CD4-positive, alpha-beta T cell treated with Interleukin-4 for 4 hours (primary cell): ENCODE measurements at places on chromosomes 2 and 18.

- DNase-seq: no peak
Observed at GRCh38 chr2:154600927-154601494, 97.5 kb upstream of the KCNJ3 start.

- no peak for DNase-seq
Observed at GRCh38 chr2:29227935-29228675, 112.9 kb downstream of the CLIP4 start.

GRCh38 chr18:49731860-49732311, 81.4 kb downstream of the ACAA2 start:
- DNase-seq: no peak

DNA sequence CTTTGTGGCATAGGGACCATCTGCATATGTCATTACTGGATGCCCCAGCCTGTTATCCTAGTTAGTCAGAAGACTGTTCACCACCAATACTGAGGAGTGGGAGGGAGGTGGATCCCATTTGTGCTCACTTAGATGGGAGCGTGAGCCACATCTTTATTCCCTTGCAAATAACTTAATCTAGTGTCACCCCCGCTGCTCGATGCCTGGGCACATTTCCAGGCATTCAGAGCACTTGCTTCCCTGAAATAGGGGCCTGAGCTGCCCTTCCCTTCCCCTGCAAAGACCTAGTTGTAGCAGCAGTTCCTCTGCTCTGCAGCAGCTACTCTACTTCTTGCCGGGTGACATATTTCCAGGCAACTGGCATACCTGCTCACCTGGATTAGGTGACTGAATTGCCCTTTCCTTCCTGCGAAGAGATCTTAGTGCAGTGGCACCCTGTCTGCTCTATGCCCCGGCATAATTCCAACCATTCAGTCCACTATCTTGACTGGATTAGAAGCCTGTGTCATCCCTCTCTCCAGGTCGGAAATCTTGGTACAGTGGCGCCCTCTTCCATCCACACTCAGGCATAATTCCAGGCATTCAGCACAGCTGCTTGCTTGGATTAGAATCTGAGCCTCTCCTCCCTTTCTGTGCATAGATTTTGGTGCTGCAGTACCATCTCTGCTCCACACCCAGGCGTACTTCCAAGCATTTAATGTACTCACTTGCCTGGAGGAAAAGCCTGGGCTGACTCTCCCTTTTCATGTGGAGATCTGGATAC, 1389.1 kb upstream of the TMEFF2 start:
- no peak for DNase-seq

- no peak for DNase-seq
Observed at GRCh38 chr2:227870710-227871374, 589 bp upstream of the DAW1 start.

GRCh38 chr2:237345411-237345810, 68.6 kb downstream of the COL6A3 start:
- no peak for DNase-seq

GRCh38 chr2:20414806-20415205, 32.1 kb upstream of the RHOB start:
- no peak for DNase-seq

DNA sequence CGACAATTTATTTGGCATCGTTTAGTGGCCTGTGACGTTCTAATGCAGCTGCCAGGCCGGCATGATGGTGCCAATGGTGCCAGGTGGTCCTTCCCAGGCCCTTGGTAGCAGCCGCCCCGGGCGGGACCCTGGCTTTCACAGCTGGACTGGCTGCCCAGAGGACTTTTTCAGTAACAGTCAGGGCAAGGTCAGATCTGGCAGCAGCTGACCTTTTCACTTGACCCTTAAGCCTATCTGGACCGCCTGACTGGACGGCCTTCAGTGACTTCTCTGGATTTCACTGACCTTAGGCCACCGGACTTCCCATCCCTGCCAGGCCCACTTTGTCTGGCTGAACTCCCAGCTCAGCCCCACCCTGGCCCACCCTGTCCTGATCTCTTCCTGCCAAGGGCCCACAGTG, 15.9 kb downstream of the TRIB2 start:
- DNase-seq: no peak

DNA sequence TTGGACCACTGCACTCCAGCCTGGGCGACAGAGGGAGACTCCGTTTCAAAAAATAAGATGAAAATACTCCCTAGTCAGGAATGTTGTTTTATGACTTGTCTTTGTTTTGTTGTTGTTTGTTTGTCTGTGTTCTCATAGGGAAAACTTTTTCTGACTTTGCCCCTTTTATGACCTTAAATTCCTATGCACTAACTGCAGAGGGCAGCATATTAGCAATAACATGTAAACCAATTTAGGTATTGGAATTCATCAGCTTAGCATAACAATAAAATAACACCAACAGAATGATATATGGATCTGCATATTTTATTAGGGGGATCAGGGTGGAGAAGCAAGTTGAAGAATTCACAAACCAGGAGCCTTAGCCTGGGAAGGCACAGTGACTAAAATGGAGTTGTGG, 631.5 kb downstream of the SUCLG1 start:
- DNase-seq: no peak

GRCh38 chr2:18560797-18561085, 288 bp upstream of the RDH14 start:
- DNase-seq: no peak

- DNase-seq: no peak
Observed at GRCh38 chr2:128271911-128272600, 46.6 kb downstream of the HS6ST1 start.

DNA sequence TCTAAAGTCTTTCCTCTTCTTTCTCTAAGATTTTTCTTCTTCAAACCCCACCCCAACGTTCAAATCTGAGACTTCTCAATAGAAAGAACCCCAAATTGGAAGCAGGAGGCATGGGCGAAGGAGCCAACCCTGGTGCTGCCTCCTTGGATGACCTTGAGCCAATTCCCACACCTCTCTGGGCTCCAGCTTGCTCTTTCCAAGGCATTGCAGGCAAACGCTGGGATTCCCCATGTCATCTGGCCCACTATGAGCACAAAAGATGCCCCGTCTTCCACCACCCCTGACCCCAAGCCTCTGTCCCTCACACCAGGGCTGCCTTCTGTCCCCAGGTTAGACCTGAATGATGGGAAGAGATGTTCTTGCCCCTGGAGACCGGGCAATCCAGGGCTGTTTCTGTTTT, 57.0 kb downstream of the TTC32 start:
- DNase-seq: no peak

GRCh38 chr2:160868891-160869290, 291.3 kb upstream of the TANK start:
- no peak for DNase-seq

- no peak for DNase-seq
Observed at GRCh38 chr2:23745726-23746105, 181.2 kb downstream of the ATAD2B start.

- no peak for DNase-seq
Observed at GRCh38 chr2:197628043-197628500, 47.3 kb downstream of the RFTN2 start.

DNA sequence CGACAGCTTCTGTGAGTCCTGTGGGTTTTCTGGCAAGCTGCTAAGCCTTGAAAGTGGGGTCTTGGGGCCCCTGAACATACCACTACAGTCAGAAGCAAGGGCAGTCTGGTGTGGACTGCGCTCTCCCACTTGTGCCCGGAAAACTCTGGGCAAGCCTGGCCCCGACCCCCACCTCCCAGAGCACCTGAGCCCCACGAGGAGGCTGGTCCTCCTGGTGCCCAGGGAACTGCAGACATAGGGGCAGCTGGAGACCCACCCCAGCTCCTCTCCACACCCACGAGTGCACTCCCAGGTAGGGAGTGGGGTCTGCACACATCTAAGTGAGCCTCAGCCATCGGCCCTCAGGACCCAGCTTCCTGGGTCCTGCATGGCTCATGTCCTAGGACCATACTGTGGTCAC, 16.2 kb upstream of the GPC1 start:
- DNase-seq: no peak

GRCh38 chr2:214310319-214310718, 100.5 kb upstream of the VWC2L start:
- no peak for DNase-seq

GRCh38 chr2:133439565-133439920, 128.7 kb downstream of the NCKAP5 start:
- no peak for DNase-seq

GRCh38 chr18:76491776-76492668, 3.0 kb downstream of the ZNF516 start:
- DNase-seq: no peak

- DNase-seq: no peak
Observed at GRCh38 chr2:185128996-185129395, 530.7 kb downstream of the ZNF804A start.

- no peak for DNase-seq
Observed at GRCh38 chr18:29259838-29260237, 1082.9 kb upstream of the CDH2 start.

DNA sequence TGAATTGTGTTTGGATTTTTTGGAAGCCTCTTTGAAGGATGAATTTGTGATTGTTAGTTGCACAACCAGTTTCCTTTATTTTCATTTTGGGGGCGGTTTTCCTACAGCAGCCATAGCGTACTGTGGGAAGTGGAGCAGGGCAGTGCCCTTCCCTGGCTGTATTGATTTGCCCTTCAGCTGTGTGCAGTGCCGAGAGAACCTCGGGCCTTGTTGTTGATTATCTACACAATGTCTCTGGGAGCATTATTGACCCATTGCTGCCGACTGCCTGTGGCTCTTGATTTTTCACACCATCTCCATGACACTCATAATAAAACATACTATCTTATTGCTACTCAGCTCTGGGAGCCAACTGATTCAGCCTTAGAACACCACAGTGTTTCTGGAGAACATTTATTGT, 162.2 kb upstream of the BOD1L2 start:
- no peak for DNase-seq

DNA sequence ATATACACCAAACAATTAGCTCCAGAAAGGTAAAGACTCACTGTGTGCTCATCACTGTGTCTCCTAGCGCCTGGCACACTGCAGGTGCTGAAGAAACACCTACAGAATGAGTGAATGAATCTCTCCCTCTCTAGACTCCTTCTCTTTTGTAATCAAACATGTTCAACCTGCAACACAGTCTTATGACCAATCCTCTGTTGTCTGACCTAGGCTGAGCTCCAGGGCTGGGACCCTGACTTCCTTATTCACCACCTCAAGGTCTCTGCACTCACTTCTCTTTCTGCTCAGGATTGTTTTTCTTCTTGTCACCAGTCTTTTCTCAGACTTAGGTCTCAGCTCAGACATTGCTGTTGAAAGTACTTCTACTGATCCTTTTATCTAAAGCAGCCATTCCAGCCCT, 9.8 kb downstream of the CKAP2L start:
- no peak for DNase-seq

GRCh38 chr2:158776231-158776630, 18.9 kb upstream of the DAPL1 start:
- DNase-seq: no peak

GRCh38 chr2:71455741-71456569, 2.6 kb downstream of the DYSF start:
- DNase-seq: no peak

- no peak for DNase-seq
Observed at GRCh38 chr18:34911661-34912384, 129.4 kb upstream of the MAPRE2 start.

GRCh38 chr2:186806591-186806990, 42.4 kb downstream of the ZSWIM2 start:
- DNase-seq: no peak

DNA sequence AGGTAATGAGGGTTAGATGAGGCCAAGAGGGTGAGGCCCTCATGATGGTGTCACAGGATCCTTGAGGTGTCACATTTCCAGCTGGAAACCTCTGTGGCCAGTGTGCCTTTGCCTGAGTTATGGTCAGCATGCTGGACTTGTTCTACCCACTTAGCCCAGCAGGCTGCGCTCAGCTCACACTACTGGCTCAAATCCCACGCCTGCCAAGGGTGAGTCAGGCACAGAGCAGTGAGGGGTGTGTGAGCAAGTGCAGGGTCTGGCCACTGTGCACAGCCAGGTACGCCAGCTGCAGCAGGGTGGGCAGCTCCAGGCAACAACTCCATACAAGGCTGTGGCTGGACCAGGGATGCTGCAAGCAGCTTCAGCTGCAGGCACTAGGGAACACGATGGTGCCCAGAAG, 616.6 kb upstream of the FSHR start:
- no peak for DNase-seq

DNA sequence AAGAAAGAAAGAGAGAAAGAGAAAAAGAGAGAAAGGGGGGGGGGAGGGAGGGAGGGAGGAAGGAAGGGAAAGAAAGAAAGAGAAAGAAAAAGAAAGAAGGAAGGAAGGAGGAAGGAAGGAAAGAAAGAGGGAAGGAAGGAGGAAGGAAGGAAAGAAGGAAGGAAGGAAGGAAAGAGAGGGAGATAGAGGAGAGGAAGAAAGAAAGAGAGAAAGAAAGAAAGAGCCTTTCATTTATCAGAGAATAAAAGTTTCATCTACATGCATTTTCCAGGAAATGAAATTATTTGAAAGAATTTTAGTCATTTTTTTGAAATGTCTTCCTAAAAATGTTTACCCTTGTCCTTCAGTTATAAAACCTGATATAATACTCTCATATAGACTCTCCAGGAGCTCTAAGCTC, 172.4 kb downstream of the TRABD2A start:
- DNase-seq: no peak

- DNase-seq: no peak
Observed at GRCh38 chr2:67854103-67854743, 208.6 kb downstream of the C1D start.

- DNase-seq: no peak
Observed at GRCh38 chr2:116842164-116842563, 972.3 kb upstream of the DDX18 start.

DNA sequence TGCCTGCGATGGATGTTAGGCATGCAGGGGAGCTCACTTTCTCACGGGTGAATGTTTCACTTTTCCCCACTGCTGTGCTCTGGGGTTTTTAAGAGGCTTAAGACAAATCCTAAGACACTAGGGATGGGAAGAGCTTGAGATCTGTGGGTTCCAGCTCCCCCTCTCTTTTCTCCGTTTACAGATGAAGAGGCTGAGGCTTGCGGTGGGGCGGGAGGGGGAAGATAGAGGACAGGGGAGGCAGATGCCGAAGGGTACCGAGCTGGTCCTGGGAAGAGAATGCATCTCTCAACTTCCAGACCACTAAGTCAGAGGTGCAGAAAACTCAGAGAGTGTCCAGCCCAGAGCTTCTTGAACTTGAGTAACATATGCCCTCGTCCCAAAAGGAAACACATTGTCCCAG, 8.2 kb upstream of the ATOH8 start:
- no peak for DNase-seq

GRCh38 chr2:197705912-197706838, 1.0 kb downstream of the MARS2 start:
- peak; percentile 15 for DNase-seq

- peak; percentile 48 for DNase-seq
Observed at GRCh38 chr2:25822190-25823117, 55.8 kb downstream of the ASXL2 start.
